CD4-positive, alpha-beta memory T cell (primary cell): ENCODE measurements at places on chromosomes 3 and 15. TPM values are rescaled to one million over a fixed set of nuclear protein-coding genes. Genes with fewer than 3 reads are reported as not detected.

The SLC24A5 gene
- not detected for polyA plus RNA-seq

The ISLR gene
- not detected for polyA plus RNA-seq

The PCOLCE2 gene
- not detected for polyA plus RNA-seq

The FSTL1 gene
- not detected for polyA plus RNA-seq

DNA sequence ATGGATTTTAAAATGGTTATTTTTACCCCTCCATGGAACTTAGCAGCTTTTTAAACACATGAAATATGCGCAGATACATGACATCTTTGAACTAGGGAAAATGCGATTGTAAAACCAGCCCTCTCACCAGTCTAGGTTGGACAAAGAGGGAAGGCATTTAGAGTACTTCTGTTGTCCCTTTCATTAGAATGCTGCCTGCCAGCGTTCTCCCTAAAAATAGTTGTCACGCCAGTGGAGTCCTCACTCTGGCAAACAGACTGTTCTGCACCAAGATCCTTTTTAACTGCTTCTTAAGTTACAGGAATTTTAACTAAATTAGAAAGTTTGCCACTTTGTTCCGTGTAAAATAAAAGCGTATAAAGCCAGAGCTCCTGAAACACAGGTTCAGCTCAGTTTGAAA, 295.3 kb downstream of the VPS13C start:
- H3K4me3 ChIP-seq: no peak overlapping the region
- no peak for DNase-seq
- no peaks in the 10 kb centered on the region for H3K36me3 ChIP-seq

DNA sequence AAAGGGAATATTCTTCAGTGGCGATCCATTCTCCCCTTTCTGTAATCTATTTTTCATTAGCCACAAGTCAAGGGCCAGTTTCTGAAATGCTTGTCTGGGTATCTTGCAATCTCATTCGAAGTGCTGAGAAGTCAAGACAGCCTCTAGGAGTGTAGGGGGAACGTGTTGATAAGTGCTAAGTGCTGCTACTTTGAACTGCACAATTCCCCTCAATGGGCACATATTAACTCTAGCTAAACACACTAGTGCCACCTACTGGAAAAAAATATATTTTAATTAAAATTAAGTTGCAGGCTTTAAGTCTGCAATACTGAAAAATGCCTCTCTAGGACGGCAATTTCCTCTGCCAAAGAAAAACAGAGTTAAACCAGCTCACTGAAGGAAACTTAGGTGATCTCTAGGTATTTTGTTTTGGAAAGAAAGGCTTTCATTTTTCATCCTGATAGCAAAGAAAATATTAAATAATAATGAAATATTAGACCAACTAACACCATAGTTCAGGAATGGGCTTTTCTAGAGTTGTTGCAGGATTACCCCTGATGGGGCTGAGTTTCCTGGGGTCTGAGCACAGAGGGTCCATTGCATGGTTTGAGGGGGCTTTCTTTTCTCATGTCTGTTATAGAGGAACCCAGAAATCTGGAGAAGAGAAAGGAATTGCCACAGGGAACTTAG, 181.9 kb upstream of the KBTBD8 start:
- H3K27me3 ChIP-seq: no peaks in the 10 kb centered on the region
- H3K36me3 ChIP-seq: no peaks in the 10 kb centered on the region

- DNase-seq: no peak
- H3K36me3 ChIP-seq: peaks cover 62% of the 10 kb centered on the region
- no peak overlapping the region for H3K27ac ChIP-seq
These were observed 56.8 kb downstream of the SNRK start for GRCh38 chr3:43343185-43343584.

DNA sequence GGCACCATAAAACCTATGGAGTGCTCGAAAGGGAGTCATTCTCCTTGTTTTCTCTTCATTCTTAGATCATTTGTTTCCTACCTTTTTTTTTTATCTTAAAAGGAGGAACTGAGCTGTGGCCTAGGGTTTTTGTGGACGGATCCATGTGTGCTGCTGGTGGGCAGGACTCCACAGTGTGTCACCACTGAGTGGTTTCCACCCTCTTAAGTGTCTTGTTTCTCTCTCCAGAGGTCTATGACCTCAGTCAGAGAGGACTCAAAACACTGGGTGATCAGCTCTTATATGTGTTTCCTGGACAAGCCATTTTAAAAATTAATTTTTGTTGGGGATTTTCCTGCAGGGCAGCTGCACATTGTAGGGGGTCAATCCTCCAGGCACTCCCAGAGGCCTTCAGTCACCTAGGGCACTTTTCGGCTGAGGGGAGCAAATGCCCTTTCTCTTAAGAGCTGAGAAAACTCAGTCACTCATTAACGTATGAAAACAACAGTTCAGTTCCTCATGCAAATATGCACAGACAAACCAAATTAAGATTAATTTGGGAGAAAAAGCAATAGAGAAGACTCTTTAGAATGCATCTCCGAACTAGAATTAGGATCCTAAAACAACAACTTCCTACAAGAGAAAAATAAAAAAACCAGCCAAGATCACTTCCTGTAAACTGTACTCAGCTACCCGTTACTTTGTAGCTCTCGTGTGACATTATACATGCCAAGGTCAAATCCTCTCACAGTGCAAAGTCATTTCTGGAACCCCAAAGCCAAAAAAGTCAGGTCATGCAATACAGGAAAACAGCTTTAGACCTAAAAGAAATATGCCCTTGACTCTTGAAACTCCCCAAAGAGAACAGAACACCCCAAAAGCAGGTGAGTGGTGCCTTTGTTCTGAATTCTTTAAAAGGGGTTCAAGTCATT, 27.6 kb upstream of the FAM3D start:
- H3K27me3 ChIP-seq: no peaks in the 10 kb centered on the region
- H3K4me3 ChIP-seq: no peak overlapping the region
- no peak overlapping the region for H3K27ac ChIP-seq
- H3K4me1 ChIP-seq: no peaks in the 10 kb centered on the region

GRCh38 chr15:88115486-88116152, 140.9 kb downstream of the NTRK3 start:
- no peak for DNase-seq
- no peaks in the 10 kb centered on the region for H3K4me1 ChIP-seq
- H3K27me3 ChIP-seq: no peaks in the 10 kb centered on the region
- H3K27ac ChIP-seq: no peak overlapping the region

GRCh38 chr15:63917588-63918316, 84.0 kb upstream of the HERC1 start:
- no peaks in the 10 kb centered on the region for H3K36me3 ChIP-seq
- no peaks in the 10 kb centered on the region for H3K27me3 ChIP-seq
- no peak for DNase-seq
- no peak overlapping the region for H3K4me3 ChIP-seq
- peaks cover 14% of the 10 kb centered on the region for H3K4me1 ChIP-seq
- no peak overlapping the region for H3K27ac ChIP-seq

DNA sequence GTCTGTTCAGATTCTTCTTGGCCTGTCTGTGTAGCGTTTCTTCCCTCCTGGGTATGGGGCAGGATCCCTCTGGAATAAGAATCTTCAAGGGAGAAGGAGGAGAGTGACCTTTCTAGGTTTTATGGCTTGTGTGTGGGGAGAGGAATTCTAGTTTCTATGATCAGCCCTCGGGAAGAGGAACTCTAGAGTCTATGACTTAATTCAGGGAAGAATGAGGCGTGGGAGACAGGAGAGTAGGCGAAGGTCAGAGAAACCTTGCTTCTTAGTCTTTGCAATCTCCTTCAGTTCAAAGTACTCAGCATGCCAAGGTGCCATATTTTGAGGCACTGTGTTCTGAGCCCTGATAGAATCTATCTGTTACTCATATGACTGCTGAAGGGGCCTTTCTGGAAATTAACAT, 99.2 kb upstream of the C3orf80 start:
- no peaks in the 10 kb centered on the region for H3K4me1 ChIP-seq
- no peak for DNase-seq
- H3K36me3 ChIP-seq: no peaks in the 10 kb centered on the region
- no peak overlapping the region for H3K4me3 ChIP-seq

DNA sequence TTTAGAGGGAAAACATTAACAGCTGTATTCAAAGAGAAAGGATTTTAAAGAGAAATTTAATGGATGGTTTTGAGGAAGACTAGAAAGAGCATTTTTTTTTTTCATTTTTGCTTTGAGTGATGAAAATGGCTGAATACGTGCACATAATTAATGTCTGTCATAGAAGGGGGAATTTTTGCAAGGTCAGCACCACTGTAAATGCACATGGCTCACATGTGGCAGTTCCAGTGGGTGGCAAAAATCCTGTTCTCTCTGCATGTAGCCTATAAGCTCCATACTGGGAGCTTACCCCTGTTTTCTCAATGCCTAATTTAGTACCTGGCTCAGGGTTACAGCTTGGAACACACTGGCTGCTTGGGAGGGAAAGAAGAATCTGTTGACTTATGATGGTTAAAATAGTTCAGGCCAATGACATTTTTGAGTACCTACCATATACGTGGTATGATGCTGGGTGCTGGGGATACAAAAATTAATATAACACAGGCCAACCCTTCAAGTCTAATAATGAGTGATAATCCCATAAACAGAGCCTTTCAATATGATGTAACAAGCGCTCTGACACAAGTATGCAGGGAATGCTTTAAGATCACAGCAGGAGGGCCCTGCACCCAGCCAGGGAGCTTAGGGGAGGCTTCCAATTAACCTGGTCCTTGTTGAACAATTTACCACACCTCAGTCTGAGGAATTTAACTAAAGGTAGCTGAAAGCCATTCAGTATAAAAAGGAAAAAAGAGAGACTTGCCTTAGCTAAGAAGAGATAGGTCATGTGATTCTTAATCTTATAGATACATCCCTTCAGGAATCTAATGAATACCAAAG, 33.0 kb downstream of the HSPBAP1 start:
- H3K27ac ChIP-seq: no peak overlapping the region
- no peaks in the 10 kb centered on the region for H3K4me1 ChIP-seq
- H3K4me3 ChIP-seq: no peak overlapping the region
- H3K27me3 ChIP-seq: no peaks in the 10 kb centered on the region
- no peaks in the 10 kb centered on the region for H3K36me3 ChIP-seq
- DNase-seq: no peak

DNA sequence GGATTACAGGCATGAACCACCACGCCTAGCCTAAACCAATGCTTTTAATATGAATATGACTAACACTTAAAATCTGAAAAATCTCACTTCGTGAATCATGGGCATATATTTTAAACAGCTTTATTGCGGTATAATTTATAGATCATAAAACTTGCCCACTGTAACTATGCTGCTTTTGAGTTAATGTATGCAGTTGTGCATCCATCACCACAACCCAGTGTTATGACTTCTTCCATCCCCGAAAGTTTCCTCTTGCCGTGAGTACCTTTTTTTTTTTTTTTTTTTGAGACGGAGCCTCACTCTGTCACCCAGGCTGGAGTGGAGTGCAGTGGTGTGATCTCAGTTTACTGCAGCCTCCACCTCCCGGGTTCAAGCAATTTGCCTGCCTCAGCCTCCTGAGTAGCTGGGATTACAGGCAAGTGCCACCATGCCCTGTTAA, 7.1 kb downstream of the KAT2B start:
- H3K27ac ChIP-seq: no peak overlapping the region
- no peaks in the 10 kb centered on the region for H3K27me3 ChIP-seq
- no peak for DNase-seq
- no peak overlapping the region for H3K4me3 ChIP-seq
- peaks cover 96% of the 10 kb centered on the region for H3K4me1 ChIP-seq

DNA sequence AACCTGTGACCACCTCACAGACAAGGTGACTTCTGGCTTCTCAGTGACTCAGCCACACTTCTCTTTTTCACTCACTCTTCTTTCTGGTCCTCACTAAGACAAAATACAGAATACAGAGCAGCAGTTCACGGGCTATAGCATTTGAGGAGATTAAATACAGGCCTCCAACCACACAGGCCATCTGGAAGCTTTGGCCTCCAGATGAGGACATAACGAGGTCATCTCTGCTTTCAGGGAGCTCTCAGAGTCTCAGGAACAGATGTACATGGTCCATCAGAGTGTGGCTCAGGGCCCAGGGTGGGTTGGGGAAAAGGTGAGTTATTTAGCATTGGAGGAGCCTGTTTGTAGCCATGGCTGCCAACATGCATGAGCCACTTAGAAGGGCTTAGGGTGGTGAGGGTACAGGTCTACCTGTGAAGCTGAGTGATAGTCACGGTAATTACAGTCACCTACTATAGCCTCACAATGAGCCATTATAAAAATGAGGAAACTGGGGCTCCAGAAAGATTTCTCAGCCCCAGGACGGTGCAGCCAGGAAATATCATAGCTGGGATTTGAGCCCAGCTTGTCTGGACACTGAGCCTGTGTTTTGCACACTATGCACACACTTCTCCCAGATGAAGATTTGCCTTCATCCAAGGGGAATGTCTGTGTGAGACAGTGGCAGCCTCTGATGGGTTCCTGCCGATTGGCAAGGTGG, 159.8 kb upstream of the CTDSPL start:
- H3K36me3 ChIP-seq: no peaks in the 10 kb centered on the region
- no peak overlapping the region for H3K27ac ChIP-seq
- no peaks in the 10 kb centered on the region for H3K4me1 ChIP-seq
- H3K4me3 ChIP-seq: no peak overlapping the region
- no peak for DNase-seq
